ENCODE measurements at places on chromosomes 7 and 10. TPM values are rescaled to one million over a fixed set of nuclear protein-coding genes. Genes with fewer than 3 reads are reported as not detected.
A peak's percentile ranks its signal among the peaks of the same experiment; 100 is the strongest.

DNA sequence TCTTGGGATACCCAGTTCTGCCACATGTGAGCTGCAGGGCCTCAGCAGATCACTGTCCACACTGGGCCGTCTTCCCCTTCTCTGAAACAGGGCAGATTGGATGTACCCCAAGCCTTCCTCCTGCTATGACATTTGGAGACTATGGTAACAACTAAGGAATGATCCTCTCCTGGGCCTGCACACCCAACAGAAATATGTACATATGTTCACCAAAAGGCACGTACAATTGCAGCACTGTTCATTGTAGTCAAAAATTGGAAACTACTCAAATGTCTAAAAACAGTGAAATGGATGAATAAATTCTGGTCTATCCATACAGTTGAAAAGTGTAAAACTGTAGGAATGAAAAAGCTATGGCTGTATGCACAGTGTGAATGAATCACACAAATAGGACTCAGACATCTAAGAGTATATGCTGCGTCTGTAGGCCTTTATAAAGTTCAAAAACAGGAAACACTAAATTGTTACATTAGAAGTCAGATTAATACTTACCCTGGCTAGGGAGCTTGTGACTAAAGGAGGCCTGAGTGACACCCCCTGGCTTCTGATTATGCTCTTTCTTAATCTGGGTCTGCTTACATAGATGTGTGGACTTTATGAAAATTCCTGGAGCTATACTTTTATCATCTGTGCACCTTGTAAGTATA is 16.1 kb upstream of the XPNPEP1 start:
- no peak overlapping the region for H3K27ac ChIP-seq
- no peaks in the 10 kb centered on the region for H3K4me1 ChIP-seq
- no peak overlapping the region for H3K4me3 ChIP-seq

GRCh38 chr10:72502581-72502980 is 123.3 kb downstream of the MICU1 start:
- H3K4me1 ChIP-seq: peaks cover 5% of the 10 kb centered on the region
- H3K27me3 ChIP-seq: no peaks in the 10 kb centered on the region
- no peak overlapping the region for H3K4me3 ChIP-seq
- H3K27ac ChIP-seq: peak overlapping the region; percentile 60
- no peaks in the 10 kb centered on the region for H3K36me3 ChIP-seq

DNA sequence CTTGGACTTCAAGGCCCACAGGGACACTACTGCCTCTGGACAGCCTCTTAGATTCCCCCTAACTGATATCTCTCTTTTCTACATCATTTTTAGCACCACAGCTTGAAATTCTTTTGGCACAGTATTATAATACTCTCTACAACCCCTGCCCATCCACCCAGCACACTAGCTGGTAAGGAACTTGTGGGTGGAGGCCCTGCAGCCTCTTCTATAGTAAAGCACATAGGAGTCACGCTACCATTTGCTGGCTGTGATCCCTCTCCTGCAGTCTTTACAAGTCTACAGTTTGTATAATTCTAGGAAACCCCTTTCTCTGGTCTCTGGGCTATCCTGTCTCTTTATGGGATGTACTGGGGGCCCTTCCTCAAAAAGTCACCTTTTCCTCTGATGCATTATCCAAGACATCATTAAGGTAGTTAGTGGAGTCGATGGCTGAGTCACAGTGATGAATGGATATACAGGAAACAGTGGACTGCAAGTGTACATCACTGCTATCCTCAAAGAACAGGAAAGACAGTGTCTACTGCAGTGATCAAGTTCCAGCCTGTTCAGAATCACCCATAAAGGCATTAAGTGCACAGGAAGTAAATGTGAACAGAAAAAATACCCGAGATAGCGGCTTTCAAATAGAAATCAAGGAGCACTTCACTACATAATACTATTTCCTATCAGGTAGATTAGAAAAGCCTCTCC is 54.4 kb downstream of the STK17A start:
- H3K27ac ChIP-seq: no peak overlapping the region
- no peaks in the 10 kb centered on the region for H3K27me3 ChIP-seq
- no peak for DNase-seq
- peaks cover 12% of the 10 kb centered on the region for H3K36me3 ChIP-seq

GRCh38 chr10:133438711-133439273 is 14.4 kb upstream of the SPRN start:
- no peak overlapping the region for H3K27ac ChIP-seq
- no peak for DNase-seq
- no peaks in the 10 kb centered on the region for H3K4me1 ChIP-seq

CDNF gene
- 1.5 TPM for total RNA-seq

TNS3 gene
- total RNA-seq: 52.6 TPM

GRCh38 chr7:148037044-148037443 is 553.5 kb upstream of the C7orf33 start:
- no peak overlapping the region for H3K27ac ChIP-seq
- no peak overlapping the region for H3K4me3 ChIP-seq
- no peak for DNase-seq
- H3K4me1 ChIP-seq: no peaks in the 10 kb centered on the region

All from fibroblast of lung (primary cell).